ENCODE measurements at places on chromosomes 16 and 17.

- no peak for DNase-seq
These were observed 2.4 kb downstream of the DOK4 start for GRCh38 chr16:57483725-57484514.

GRCh38 chr16:29811170-29811895, 660 bp upstream of the PRRT2 start:
- DNase-seq, result peak; percentile 81

- DNase-seq, result no peak
These were observed 16.6 kb downstream of the NXPH3 start for GRCh38 chr17:49592263-49592662.

GRCh38 chr17:43809121-43809520, 23.8 kb downstream of the MPP3 start:
- DNase-seq, result no peak

DNA sequence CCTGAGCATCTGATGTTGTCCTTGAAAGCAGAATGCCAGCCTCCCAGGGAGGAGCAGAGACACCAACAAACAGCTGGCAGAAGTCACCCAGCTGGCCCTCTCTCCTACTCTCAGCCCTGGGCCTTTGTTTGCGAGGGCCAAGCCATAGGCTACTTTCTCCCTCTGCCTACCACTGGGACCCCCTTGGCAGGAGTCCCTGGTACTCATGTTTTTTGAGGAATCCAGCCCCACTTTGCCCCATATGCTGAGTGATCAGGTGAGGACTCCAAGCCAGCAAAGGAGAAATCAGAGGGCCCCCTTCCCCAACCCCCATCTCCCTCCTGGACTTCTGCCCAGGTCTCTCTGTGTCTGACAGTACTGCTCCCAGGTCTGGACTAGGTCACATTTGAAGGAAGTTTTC, 121.9 kb downstream of the USP31 start:
- DNase-seq, result no peak

- DNase-seq, result no peak
These were observed at the start of gene KCNAB3 for GRCh38 chr17:7929158-7930023. Gene KCNAB3 (minus strand): TSS chr17:7929856. CDS start chr17:7929435, 421 bp downstream.

Data from pulmonary artery endothelial cell (primary cell).